ENCODE measurements at places on chromosomes 16 and 17.

GRCh38 chr17:59513934-59514841, 51.2 kb upstream of the DHX40 start:
- no peak for DNase-seq

DNA sequence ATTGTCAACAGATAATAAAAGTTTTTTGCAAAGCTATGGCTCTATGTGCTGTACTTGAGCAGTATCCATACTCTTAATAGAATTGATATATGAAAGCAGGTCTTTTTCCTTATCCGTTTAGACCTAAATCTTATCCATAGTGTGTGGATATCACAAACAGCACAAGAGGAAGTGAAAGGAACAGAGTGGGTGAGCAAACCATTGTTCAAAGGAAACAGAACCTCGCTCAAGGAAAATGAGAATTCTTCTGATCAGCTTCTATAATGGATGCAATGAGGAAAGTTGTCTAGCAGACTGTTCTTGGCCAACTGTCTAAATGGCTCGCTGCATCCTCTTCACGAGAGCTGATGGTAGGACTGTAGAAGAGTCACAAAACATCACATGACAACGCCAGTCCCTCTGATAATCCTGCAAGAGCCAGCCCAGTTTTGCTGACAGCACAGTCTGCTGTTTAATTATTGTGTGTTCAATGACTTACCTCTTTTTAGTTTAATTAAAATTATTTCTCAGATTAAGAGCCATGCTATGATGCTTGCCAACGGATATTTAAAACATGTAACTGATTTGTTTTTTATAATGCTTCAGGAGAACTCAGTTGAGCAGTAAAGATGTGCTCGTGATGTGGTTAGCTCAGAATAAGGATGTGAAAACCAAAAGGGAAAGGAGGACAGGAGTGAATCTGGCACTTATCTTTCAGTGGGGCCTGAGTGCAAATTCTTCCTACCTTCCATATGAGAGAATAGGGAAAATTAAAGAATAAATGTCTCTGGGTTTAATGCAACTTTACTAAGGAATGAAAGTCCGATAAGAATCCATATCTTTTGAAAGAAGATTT, 38.5 kb downstream of the WWOX start:
- DNase-seq, result no peak

GRCh38 chr16:77143364-77143763, 47.6 kb upstream of the MON1B start:
- no peak for DNase-seq

DNA sequence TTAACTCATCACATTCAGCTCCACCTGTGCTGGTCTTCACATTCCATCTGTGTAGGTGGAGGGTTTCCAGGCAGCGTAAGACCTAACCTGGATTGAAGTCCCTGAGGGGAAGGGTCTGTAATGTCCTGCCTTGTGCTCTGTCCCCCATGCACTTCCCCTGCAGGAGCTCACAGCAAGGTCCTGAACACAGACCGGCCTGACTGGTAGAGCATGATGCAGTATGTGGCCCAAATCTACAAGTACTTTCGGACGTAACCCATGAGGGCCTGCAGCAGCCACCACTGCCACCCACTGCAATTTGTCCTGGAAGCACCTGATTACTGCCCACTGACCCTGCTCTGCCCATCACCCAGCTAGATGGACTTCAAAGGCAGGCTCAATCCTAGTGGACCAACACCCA, 36.6 kb upstream of the ADORA2B start:
- no peak for DNase-seq

- no peak for DNase-seq
Measured at GRCh38 chr17:47298712-47299111, 25.0 kb upstream of the EFCAB13 start.

- DNase-seq, result no peak
Measured at GRCh38 chr17:77852731-77853130, 105.8 kb upstream of the TNRC6C start.

- DNase-seq, result no peak
Measured at GRCh38 chr17:41483991-41484826, 3.3 kb upstream of the KRT35 start.

DNA sequence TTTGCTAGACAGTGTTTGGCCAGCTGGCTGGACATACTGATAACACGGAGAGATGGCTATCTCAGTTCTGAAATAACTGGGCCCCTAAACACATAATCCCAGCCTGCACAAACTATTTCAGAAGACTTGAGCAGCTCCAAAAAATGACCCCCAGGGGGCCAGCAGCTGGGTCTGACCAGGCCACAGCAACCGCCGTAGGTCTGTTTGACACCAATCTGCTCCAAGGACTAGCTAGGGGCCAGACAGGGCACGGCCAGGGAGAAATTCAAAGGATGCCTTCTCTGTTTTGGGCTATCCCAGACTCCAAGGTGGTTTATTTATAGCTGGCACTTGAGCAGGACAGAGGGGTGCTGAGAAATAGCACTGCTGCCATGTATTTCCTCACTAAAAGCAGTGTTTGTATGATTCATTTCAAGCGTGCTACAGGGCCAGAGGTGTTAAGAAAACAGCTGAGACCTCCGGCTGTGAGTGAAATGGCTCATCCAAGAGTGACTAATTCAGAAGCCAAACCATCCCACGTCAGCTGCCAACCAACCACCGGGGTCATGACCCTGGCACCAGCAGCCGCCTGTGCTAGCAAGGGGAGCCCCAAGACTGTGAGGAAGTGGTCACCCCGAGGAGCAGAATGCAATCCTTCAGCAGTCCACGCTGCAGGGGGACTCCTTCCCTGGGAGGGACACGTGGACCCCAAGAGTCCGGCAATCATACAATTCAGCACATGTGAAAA, 5.7 kb downstream of the GGA2 start:
- DNase-seq, result peak; percentile 79

DNA sequence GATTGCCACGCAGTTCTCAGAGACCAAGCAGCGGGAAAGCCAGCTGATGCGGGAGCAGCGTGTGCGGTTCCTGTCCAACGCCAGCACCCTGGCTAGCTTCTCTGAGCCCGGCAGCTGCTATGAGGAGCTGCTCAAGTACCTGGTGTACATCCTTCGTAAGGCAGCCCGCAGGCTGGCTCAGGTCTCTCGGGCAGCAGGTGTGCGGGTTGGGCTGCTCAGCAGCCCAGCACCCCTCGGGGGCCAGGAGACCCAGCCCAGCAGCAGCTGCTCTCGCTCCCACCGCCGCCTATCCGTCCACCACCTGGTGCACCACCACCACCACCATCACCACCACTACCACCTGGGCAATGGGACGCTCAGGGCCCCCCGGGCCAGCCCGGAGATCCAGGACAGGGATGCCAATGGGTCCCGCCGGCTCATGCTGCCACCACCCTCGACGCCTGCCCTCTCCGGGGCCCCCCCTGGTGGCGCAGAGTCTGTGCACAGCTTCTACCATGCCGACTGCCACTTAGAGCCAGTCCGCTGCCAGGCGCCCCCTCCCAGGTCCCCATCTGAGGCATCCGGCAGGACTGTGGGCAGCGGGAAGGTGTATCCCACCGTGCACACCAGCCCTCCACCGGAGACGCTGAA, 15.2 kb downstream of the CACNA1G start:
- no peak for DNase-seq
